ENCODE measurements at places on chromosomes 7 and 10.

GRCh38 chr10:69503001-69503895, 52.0 kb downstream of the TSPAN15 start:
- no peak for DNase-seq

DNA sequence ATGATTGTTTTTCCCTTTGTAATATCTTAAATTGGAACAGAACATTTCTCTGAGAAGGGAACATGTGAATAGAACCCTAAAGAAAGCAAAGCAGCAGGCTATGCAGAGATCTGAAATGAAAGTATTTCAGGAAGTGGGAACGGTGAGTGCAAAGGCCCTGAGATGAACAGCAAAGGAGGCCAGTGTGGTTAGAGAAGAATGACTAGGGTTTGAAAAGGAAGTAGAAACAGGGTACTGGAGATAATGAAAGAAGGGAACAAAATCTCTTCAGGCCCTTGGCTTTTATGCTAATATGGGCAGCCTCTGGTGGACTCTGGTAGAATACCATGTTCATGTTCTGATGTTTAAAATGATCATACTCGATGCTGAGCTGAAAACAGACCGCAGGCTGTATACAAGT, 22.2 kb downstream of the ARHGAP21 start:
- DNase-seq: no peak

GRCh38 chr7:87507446-87507845, 32.0 kb upstream of the ABCB4 start:
- DNase-seq: peak; percentile 3

DNA sequence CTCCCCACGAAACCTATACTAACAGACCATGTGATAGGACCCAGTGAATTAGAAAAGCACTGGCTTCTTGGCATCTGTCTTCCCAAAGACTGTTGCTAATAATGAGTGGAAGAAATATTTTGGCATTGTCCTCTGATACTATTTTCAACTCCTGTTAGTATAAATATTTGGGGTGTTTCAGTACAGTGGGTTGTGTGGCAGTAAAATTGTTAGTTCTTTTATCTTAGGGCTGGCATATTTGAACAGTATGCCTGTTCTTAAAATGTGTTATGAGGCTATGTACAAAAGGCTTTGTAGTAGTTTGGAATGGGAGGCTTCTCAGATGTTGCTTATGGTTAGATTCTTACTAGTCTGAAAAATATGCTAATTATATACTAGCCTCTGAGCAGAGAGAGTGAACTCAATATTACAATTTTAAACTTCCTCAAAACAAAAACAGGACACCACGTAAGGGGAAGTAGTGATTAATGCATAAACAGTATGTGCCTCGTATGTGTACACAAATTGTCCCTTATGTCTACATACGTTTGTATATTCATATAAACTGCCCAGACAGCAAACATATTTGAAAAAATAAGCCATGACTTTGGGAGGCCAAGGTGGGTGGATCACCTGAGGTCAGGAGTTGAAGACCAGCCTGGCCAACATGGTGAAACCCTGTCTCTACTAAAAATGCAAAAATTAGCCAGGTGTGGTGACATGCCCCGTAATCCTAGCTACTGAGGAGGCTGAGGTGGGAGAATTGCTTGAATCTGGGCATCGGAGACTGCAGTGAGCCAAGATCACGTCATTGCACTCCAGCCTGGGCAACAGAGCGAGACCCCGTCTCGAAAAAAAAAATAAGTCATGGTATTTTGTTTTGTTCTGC, 115.4 kb downstream of the ARID5B start:
- DNase-seq: no peak

- no peak for DNase-seq
Measured at GRCh38 chr7:16594061-16594460, 51.5 kb downstream of the ANKMY2 start.

DNA sequence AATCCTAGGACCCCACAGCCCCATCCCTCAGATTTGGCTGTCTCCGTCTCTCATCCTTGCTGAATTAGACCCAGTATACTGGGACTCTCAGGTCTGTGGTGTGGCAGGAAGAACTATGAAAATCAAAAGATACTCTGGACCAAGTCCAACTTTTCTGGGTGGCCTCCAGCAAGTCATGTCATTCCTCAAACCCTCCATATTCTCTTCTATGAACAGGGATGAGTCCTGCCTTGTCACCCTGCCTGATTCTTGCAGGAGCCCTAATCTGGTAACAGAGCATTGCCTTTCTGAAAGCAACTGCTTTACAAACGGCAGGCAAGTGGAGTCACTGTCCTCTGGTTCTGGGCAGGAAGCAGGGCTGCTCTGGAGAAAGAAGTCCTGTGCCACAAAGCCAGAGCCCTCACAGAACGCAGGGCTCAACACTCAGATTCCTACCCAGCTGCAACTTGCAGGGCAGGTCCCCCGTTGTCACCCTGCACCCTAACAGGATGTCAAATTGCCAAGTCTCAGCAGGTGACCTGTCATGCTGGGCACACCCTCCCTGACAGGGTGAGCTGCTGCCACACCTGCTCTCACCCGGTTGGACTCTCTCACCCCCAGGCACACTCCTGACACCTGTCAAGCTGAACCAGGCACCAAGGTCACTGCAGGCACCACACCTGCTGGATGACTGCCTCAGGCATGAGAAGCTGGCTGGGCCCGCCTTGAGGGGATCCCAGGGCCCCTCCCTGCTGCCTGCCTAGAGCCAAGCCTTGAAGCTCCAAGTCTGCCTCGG, 227.7 kb downstream of the KCNMA1 start:
- no peak for DNase-seq

DNA sequence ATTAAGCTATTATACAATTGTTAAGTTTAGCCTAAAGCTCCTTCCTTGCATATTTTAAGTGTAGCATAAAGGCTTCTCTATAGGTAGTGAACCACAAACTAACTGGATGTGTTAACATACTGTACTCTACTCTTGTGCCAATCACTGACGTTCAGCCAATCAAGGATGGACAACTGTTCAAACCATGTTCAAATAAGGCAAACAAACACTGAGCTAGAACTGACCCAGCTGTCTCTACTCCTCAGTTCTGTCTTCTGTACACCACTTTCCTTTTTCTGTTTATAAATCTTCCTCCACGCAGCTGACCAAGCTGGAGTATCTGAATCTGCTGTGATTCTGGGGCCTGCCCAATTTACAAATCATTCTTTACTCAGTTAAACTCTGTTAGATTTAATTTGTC, 188.7 kb upstream of the MBL2 start:
- DNase-seq: no peak

DNA sequence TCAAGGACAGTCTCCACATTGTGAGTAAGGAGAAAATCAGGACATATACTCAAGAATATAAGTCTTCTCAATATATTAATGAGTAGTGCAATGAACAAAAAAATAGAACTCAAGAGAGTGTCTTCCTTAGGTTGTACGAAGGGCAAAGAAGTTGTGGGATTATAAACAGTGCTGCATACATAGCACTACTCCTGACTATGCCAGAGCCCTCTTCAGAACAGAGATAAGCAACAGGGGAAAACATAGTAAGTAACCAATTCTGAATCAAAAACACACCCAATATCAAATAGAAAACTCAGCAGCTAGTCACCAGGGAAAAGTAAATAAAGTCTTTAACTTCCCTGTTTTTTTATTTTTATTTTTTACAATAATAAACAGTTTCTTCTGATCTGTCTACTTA, 10.6 kb downstream of the ARHGAP21 start:
- no peak for DNase-seq

DNA sequence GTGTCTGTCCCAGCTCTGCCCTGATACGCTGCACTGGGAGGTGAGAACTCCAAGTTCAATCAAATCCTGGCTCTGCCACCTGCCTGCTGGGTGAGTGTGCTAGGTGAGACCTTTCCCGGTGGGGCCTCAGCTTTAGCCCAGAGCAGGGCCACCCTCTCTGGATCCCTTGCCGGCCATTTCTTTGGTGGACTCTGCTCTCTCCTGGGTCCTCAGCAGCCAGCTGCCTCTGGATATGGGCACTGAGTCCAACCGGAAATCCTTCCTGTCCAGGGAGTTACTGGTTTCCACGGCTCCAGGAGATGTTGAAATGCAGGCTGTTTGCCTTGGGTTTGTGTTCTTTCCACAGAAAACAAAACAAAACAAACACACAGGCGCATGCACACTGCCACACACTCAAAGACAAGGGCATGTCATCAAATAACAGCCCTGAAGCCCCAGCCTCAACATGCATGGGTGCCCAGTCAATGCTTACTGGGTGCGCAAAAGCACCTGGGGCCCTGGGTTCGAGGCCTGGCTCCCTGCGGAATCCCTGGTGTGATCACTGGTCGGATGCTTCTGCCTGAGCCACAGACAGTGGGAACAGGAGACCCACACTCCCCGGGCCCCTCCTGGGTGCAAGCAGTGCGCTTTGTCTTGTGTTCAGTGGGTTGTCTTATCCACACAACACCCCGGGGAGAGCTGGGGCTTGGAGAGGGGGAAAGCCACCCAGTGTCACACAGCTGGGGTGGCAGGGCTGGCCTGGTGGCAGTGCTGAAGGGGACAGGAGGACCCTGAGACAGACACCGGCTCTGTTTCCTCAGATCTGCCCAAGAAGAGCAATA, 33.1 kb downstream of the PPIF start:
- peak; percentile 20 for DNase-seq

DNA sequence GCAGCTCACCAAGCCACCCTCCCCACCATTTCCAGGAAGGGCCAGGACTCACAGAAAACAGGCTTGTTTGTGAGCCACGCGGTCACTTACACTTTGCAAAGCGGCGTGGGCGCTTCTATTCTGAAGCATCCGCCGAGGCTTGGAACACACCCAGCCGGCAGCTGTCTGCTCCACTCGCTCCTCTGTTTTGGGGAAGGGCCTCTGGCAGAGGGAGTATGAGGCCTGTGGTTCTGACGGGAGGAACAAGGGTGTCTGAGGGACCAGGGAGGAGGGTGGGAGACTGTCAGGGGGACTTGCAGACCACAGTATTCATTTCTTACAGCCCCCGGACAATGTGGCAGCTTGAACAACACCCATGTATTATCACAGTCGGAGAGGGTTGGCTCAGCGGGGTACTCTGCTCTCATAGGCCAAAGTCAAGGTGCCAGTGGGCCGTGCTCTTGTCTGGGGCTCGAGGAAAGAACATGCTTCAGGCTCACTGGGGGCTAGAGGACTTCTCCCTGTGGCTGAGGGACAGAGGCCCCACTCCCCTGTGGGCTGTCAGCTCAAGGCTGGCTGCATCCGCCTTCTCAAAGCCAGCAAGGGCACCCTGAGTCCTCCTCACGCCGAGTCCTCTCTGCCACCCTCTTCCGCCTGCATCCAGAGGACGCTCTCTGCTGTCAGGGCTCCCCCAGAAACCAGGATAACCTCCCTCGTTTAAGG, 60.4 kb upstream of the FAM20C start:
- DNase-seq: no peak

DNA sequence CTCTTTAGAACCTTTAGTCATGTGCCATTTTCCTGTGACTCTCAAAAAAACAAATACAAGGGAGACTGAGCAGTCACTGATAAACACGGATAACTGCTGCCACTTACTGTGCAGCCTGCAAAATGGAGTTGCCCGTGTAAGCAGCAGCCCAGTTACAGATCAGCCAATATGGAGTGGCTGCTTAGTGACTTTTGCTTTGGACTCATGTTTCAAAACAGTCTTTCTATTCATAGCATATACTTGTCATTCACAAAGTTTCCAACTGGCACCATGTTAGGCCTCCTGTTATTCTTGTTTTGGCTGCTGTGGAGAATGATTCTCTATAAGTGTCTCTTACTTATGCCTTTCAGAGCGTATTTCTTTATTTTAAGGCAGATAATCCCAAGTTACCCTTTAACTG, 3.0 kb downstream of the FAM204A start:
- no peak for DNase-seq

- DNase-seq: peak; percentile 29
Measured at GRCh38 chr7:37930226-37930948, 9.9 kb downstream of the EPDR1 start.

DNA sequence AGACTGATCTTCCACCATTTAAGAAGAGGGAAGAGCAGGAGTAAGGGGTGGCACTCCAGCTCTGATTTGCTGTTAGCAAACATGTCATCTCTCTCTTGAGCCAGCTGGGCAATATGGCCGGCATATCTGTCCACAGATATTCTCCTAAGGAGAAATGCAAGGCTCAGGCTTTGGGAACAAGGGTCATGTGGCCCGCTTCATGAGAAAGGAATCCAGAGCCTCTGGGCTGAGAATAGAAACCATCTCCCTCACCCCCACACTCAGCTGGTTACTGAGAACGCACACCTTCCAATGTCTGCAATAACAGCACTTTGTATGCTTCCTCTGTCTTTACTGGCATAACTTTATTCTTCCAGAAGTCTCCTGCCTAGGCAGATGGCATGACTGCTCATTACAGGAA, 171.2 kb downstream of the ELMO1 start:
- DNase-seq: no peak

- no peak for DNase-seq
Measured at GRCh38 chr10:72814099-72814790, 79.3 kb upstream of the OIT3 start.

- peak; percentile 20 for DNase-seq
Measured at GRCh38 chr7:95011995-95012394, 104.6 kb downstream of the PPP1R9A start.

DNA sequence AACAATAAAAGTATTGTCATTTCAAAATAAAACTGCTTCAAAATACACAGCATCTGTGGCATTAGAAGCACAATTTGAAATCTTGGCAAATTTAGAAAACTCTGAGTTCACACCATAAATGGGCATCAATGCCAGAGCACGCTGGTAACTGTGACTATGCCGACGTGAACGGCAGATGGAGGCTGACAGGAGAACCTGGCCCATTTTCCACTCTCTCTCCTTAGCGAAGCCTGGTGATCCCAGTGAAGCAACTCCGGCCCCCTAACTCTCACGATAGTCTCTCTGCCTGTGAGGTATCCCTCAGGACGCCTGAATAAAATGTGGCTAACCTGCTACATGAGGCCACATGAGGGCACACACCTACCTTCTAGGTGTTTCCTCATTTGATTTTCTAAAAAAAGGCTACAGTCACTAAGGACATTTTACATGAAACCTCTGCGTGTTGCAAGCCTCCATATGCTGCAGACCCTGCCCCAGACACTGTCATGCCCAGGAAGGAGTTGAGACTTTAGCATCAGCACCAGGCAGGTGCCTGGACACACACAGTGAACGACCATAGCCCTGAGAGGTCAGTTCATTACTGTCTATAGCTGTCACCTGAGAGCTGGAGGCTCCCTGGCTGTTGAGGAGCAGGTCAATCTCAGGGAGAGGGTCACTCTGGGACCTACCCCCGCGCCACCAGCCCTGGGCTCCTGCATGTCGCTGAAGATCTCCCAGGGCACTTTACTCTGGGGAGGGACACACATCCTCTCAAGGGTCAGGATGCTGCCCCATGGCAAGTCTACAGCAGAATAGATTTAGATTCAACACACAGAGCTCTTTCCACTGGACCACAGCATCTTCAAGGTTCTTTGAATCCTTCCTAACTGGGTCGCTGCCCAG, 62.9 kb upstream of the CAMK2B start:
- no peak for DNase-seq

Measured in A549 (cell line).